Right ventricle myocardium inferior (tissue), 1 donor: ENCODE measurements at places on chromosomes 16 and 17. TPM values are rescaled to one million over a fixed set of nuclear protein-coding genes. Genes with fewer than 3 reads are reported as not detected.

Gene IRX6
- 0.57 TPM for total RNA-seq

Gene KRTAP2-3
- total RNA-seq = not detected

Gene KRTAP4-11
- total RNA-seq = not detected

Gene OR3A3
- total RNA-seq = not detected

Gene ENPP7
- not detected for total RNA-seq

Gene NDEL1
- total RNA-seq = 29.2 TPM

Gene RCVRN
- not detected for total RNA-seq

Gene CRHR1
- not detected for total RNA-seq

Gene CA5A
- total RNA-seq = not detected

Gene OR1A1
- total RNA-seq = not detected

Gene TMEM235
- total RNA-seq = not detected

Gene ZNF785
- total RNA-seq = 7.6 TPM

Gene TAT
- not detected for total RNA-seq

Gene FBXL16
- total RNA-seq = not detected

Gene CD68
- total RNA-seq = 40.4 TPM

Gene MYH2
- total RNA-seq = not detected

Gene KCNJ12
- total RNA-seq = 12.6 TPM

Gene TPSG1
- total RNA-seq = 0.30 TPM

Gene TM4SF5
- total RNA-seq = not detected

Gene NAGS
- total RNA-seq = 0.68 TPM

Gene CNTD1
- total RNA-seq = 0.30 TPM

Gene CDRT4
- 1.8 TPM for total RNA-seq

Gene TBC1D3G
- not detected for total RNA-seq

Gene TEX19
- not detected for total RNA-seq

Gene HAS3
- 0.30 TPM for total RNA-seq

Gene TBC1D26
- not detected for total RNA-seq

Gene CMTM2
- total RNA-seq = 0.35 TPM

Gene CACNG3
- total RNA-seq = not detected

Gene SLFN12L
- 0.32 TPM for total RNA-seq

Gene MRC2
- 33.8 TPM for total RNA-seq

Gene TNFRSF13B
- total RNA-seq = not detected

Gene HEATR3
- 10.1 TPM for total RNA-seq

Gene PRSS27
- 0.30 TPM for total RNA-seq

Gene KRTAP4-5
- total RNA-seq = not detected

Gene HBA2
- 86.1 TPM for total RNA-seq
